ENCODE measurements at places on chromosomes 6 and 20.

GRCh38 chr6:140178520-140178919 lies 804.1 kb upstream of the CITED2 start:
- peak; percentile 13 for DNase-seq

DNA sequence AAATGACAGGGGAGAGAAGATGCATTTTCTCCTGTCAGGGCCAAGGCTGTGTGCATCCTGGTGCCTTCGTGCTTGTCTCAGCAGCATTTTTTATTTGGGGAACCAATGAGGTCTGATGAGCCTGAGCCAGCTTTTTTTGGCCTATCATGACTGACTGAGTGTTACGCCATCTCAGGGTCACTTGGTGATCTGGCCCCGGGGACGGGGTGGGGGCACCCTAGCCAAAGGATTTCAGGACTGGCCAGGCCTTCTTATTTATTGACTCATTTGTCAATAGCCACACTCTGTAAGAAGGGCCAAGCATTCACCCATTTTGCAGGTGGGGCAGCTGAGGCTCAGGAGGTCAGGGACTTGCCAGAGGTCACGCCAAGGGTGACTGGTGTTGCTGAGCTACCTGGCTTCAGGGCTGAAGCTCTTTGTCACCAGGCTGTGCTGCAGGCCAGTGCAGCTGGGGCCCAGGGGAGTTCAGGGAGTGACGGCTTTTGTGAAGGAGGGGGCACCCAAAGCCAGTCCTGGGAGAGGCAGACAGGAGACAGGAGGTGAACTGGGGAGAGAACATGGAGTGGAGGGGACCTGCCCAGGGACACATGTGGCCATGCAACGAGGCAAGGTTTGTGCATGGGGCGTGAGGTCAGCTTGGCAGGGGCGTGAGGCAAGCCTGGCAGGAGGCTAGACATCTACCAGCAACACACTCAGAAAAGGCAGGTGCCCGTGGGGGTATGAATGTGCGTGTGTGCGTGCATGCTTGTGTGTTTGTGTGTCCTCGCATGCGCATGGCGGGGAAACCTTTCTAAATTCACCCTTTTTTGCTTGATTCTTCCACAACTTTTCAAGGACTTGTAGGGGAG lies 31.1 kb downstream of the VSTM2L start:
- no peak for DNase-seq

DNA sequence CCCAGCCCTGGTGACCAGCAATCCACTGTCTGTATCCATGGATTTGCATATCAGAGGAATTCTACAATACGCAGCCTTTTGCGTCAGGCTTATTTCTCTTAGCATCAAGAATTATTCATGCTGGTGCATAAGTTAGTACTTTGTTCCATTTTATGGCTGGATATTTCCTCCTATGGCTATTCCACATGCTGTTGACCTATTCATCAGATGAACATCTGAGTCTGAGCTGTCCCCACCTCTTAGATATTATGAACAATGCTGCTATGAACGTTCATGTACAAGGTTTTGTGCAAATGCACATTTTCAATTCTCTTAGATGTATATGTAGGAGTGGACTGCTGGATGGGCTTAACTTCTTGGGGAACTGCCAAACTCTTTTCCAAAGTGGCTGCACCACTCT lies 79.0 kb upstream of the CST7 start:
- DNase-seq = no peak

GRCh38 chr6:154239392-154239791 lies 117.2 kb downstream of the IPCEF1 start:
- no peak for DNase-seq

GRCh38 chr6:153121311-153121710 lies 9.8 kb downstream of the RGS17 start:
- DNase-seq = no peak
